ENCODE measurements at places on chromosomes 2 and 18. TPM values are rescaled to one million over a fixed set of nuclear protein-coding genes. Genes with fewer than 3 reads are reported as not detected.

- peak; percentile 58 for DNase-seq
- peaks cover 34% of the 10 kb centered on the region for H3K4me1 ChIP-seq
- H3K4me3 ChIP-seq, result no peak overlapping the region
- peaks cover 15% of the 10 kb centered on the region for H3K36me3 ChIP-seq
Measured at GRCh38 chr2:233441161-233442027, 87.1 kb downstream of the DGKD start.

DNA sequence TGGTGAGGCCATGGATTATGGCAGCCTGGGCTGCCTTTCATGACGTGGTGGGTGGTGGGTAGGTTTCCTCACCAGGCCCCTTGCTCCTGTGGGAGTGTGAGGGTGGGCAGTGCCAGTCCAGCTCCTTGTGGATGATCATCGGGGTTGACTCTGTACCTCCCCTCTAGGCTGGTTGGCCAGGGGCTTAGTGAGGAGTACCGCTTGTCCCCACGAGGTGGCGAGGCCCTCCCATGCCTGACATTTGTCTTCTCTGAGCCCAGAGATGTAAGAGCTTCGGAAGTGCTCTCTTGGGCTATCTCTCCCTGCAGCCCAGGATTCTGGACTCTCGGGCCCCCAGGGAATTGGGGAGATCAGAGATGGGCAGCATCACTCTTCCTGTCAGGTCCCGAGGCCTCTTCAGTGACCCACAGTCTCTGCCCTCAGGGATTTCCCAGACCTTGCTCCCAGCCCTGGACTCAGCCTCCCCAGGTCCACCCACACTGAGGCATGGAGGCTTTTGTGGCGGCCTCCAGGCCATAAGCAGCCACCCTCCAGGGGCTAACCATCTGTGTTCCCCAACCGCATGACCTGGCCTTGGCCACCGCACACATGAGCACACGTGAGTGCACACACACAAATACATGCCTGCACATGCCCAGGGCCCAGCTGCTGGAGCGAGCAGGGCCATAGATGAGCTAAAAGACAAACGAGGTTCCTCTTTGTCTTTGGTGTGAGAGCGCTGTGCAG, 6.5 kb downstream of the SPR start:
- H3K4me3 ChIP-seq, result no peak overlapping the region
- no peaks in the 10 kb centered on the region for H3K36me3 ChIP-seq
- no peak overlapping the region for H3K27ac ChIP-seq

The COLEC11 gene
- not detected for total RNA-seq

The CYP27C1 gene
- total RNA-seq, result not detected

All from natural killer cell treated with Interleukin-12 subunit alpha and Interleukin-12 subunit beta and Interleukin-15 and Interleukin-18, amount 100 ng/mL, for 72 hours (primary cell).